BE2C (cell line): ENCODE measurements at places on chromosomes 3 and 15.

- DNase-seq, result no peak
Measured at GRCh38 chr15:76664895-76665294, 240.2 kb downstream of the SCAPER start.

DNA sequence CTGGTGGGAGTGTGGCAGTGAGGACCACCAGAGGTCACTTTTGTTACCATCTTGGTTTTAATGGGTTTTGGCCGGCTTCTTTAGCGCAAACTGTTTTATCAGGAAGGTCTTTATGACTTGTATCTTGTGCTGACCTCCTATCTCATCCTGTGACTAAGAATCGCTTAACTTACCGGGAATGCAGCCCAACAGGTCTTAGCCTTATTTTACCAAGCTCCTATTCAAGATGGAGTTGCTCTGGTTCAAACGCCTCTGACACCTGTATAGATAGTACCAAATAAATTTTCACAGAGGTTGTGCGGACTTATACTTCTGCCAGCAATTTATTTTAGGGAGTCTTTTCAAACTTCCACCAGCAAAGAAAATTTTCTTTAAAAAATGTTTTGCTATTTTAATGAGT, 13.6 kb upstream of the SLCO3A1 start:
- DNase-seq, result no peak

DNA sequence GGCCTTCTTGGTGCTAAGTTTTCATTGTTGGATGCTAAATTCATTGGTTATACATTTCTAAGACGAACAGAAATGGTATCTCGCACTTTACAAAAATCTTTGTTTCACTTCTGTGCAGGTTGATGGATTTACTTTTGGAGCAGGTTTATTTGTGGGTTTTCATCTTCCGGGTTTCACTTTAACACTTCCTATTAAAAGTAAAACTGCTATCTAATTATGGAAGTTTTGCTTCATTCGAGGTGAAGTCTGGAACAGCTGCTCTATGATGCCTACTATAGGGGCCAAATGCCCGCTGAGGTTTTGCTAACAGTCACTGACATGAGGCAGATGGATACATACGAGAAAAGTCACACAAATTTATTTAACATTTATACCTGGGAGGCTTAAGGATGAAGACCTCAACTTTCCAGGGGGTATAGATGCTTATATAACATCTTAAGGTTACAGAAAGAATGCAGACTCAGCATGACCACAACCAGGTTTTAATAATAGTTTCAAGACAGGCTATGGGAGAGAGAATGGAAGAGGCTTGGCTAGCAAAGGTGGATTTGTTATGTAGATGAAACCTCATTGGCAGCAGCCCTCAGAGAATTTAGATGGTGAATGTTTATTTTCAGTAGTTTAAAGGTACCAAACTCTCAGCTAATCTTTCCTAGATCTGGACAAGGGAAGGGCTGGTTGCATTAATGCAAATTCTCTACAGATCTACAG, 54.2 kb downstream of the OSTN start:
- no peak for DNase-seq

- peak; percentile 10 for DNase-seq
Measured at GRCh38 chr3:12286927-12287726, 1.7 kb upstream of the PPARG start.

- peak; percentile 69 for DNase-seq
Measured at GRCh38 chr15:70100474-70101341, 3.0 kb upstream of the TLE3 start.

- DNase-seq, result no peak
Measured at GRCh38 chr15:60914360-60914759, 314.7 kb downstream of the RORA start.

GRCh38 chr3:84136425-84136824, 822.4 kb upstream of the CADM2 start:
- no peak for DNase-seq

GRCh38 chr3:57689367-57690053, 3.4 kb downstream of the DENND6A start:
- DNase-seq, result no peak

DNA sequence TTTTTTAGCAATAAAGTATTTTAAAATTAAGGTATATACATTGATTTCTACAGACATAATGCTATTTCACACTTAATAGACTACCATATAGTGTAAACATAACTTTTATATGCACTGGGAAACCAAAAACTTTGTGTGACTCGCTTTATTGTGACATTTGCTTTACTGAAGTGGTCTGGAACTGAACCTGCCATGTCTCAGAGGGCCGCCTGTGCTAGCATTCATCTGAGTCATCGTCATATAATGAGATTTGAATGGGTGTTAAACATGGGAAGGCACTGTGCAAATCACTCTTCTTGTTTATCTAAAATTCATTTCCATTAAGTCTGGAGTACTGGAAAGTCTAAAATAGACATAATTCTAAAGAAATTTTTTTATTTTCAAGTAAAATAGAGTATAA, 12.9 kb downstream of the EIF2AK4 start:
- no peak for DNase-seq

- DNase-seq, result no peak
Measured at GRCh38 chr15:38593524-38593923, 28.9 kb upstream of the RASGRP1 start.

- DNase-seq, result no peak
Measured at GRCh38 chr3:13241621-13242363, 168.6 kb upstream of the IQSEC1 start.

DNA sequence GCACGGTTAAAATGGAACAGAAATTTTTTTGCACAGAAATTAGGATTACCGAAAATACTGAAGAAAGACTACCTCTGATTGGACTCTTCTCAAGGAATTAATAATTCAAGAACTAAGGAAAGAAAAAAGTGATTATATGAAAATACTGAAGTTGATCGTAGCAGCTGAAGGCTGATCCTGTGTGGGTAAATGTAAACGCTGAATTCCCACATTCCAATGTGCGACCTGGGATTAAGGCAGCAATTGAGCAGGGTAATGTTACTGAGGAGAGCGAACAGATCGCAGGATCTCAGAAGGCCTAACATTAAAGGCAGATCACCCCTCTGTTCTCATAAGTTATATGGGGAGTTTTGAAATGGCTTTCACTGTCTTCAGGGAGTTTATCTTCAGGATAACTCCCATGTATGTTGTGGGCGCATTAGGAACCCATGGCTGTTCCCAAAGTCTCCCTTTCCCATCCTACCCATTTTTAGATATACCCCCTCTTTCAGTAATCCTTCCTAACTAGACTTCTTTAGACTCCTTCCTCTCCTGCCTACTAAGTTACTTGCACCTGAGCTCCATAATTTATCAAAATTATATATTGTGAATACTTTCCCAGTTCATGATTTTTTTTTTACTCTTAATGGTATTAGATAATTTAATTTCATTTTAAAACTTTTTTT, 1.0 kb upstream of the UBL7 start:
- no peak for DNase-seq

- DNase-seq, result no peak
Measured at GRCh38 chr3:31493149-31493548, 39.6 kb upstream of the STT3B start.

- DNase-seq, result no peak
Measured at GRCh38 chr3:188310270-188310710, 156.3 kb downstream of the LPP start.

DNA sequence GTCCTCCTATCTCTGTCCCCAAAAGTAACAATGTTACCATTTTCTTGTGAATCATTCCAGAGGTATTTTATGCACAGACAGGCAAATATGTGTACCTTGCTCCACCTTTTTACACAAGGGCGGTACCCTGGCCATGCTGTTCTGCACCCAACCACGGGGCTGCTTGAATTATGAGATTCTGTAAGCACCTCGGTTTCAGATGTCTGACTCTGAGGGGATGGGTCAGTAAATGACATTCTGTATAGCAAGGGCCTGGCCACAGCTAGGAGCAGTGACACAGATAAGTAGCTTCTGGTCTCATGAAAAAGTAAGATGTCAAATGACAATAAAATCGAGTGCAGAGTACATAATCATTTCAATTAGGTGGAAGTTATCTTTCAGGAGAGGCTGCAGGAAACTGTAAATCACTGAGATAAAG, 30.4 kb upstream of the FLNB start:
- no peak for DNase-seq

- DNase-seq, result no peak
Measured at GRCh38 chr3:169659096-169659819, 4.3 kb downstream of the MECOM start.

- DNase-seq, result no peak
Measured at GRCh38 chr15:36880913-36881460, 219.4 kb downstream of the MEIS2 start.

DNA sequence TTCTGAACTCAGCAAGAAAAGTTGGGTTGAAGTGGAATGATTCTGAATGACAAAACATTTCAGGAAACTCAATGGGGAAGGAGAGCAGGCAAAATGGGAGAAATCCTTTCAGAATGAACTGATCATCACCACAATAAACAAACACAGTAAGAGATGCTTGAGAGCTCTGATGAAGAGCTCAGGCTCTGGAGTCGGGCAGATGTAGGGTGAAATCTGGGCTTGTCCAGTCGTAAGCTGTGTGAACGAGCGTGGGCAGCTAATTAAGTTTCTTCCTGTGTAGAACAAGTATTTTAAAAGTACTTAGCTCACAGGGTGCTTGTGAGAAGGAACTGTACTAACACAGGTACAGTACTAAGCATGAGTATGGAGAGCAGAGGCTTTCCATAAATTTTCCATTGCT, 406.2 kb downstream of the FOXP1 start:
- DNase-seq, result no peak

DNA sequence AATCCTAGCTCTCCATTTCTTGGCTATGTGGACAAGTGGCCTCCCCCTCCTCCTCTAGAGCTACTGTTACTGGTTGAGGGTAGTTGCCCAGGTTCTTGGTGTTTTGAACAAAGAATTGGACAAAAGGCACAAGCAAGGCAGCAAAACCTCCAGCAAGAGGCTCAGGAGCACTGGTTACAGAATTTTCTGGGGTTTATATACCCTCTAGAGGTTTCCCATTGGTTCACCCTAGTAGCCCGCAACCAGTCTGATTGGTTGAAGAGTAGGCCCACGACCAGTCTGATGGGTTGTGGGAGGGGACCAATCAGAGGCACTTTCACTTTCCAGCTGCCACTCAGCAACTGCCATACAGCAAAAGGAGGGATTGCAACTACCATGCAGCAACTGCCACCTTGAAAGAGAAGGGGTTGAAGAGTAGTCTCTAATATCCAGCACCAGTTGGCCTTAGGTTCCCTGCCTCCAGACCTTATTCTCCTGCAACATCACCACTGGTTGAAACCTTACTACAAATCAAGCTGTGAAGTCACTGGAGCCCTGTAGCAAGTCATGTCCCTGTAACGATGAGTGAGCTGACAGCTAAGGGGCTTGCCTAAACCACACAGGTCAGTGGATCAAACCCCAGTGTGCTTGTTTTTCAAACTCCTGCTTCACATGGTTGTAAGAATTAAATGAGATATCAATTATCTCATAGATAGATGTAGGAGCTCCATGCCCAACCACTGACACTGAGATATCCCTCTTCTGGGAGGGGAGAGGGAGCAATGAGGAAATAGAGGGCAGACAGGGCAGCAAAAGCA, 2.9 kb upstream of the C15orf39 start:
- peak; percentile 78 for DNase-seq

- no peak for DNase-seq
Measured at GRCh38 chr3:71518089-71518488, 65.4 kb downstream of the FOXP1 start.

- DNase-seq, result no peak
Measured at GRCh38 chr3:120907659-120908029, 361 bp upstream of the STXBP5L start.

- no peak for DNase-seq
Measured at GRCh38 chr3:153706706-153707105, 414.5 kb upstream of the ARHGEF26 start.

DNA sequence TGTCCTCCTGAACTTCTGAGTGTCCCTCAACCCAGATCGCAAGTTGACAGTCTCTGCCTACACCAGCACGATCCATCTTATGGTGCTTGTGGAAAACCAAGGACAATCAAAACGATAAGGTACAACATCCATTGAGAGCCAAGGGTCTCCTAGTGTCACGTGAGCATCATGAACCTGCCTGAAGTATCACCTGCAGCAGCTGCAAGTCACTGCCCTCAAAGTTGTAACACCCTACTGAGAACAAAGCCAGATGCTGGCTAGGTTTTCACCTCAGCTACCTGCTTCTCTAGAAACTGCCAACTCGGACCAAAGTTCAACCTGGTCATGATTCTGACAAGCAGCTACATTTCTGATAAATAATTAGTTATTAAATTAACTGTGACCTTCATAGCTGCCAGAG, 17.5 kb downstream of the C2CD4B start:
- DNase-seq, result no peak

DNA sequence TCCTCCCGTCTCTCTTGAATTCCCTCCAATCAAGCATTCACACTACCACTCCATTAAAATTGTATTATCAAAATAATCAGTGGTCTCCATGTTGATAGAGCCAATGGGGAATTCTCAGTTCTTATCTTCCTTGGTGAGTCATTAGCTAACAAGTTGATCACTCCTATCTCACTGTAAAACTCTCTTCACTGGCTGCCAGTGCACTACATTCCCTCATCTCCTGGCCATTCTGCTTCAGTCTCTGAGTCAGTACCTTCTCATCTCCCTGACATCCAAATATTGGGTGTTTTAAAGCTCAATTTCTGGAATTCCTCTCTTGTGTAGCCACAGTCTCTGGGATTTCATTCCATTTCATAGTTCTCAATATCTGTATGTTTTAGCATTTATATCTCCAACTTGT, 175.2 kb downstream of the ALDH1A2 start:
- DNase-seq, result no peak

GRCh38 chr3:173892547-173892946, 495.0 kb downstream of the NLGN1 start:
- no peak for DNase-seq

GRCh38 chr3:71702131-71703024, 22.8 kb downstream of the EIF4E3 start:
- no peak for DNase-seq

GRCh38 chr15:69742361-69742760, 289.7 kb downstream of the RPLP1 start:
- DNase-seq, result no peak

- DNase-seq, result no peak
Measured at GRCh38 chr15:85005746-85006145, 24.1 kb downstream of the PDE8A start.

- DNase-seq, result no peak
Measured at GRCh38 chr3:55958605-55959004, 471.5 kb upstream of the WNT5A start.

DNA sequence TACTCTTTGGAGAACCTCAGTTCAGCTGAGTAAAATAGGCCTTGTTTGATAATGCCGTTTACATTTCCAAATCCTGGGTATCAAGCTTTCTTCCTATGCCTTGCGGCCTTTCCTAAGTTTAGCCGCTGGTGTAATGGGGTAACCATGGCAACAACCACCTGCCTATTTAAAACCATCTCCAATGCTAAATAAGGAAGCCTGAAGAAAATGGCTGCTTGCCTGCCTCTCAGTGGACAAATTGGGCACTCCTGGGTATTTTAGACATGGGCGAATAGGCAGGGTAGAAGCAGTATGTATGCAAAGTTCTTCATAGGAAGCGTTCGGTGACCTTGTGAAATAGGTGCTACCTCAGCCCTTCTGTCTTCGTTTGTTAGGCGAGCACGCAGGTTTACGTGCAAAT, 122.7 kb downstream of the DGKG start:
- DNase-seq, result no peak
